ENCODE measurements at places on chromosomes 11 and 22.

GRCh38 chr22:48760481-48761390 lies 1066.9 kb downstream of the BRD1 start:
- no peak for DNase-seq

DNA sequence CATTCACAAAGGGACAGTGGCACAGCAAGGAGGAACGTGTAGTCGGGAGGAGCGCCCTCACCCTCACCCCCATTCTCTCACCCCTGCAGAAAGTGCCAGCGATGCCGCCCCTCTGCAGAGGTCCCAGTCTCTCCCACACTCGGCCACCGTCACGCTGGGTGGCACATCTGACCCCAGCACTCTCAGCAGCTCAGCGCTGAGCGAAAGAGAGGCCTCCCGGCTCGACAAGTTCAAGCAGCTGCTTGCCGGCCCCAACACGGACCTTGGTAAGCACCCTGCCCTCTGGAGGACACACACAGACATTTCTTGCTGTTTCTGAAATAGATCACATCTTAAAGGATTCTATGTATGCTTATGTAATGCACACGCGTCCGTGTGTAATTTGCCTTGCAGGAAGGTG lies 34.9 kb downstream of the TBC1D22A start:
- DNase-seq, result no peak

- DNase-seq, result no peak
These were observed 82.4 kb upstream of the RTL6 start for GRCh38 chr22:44580176-44581095.

DNA sequence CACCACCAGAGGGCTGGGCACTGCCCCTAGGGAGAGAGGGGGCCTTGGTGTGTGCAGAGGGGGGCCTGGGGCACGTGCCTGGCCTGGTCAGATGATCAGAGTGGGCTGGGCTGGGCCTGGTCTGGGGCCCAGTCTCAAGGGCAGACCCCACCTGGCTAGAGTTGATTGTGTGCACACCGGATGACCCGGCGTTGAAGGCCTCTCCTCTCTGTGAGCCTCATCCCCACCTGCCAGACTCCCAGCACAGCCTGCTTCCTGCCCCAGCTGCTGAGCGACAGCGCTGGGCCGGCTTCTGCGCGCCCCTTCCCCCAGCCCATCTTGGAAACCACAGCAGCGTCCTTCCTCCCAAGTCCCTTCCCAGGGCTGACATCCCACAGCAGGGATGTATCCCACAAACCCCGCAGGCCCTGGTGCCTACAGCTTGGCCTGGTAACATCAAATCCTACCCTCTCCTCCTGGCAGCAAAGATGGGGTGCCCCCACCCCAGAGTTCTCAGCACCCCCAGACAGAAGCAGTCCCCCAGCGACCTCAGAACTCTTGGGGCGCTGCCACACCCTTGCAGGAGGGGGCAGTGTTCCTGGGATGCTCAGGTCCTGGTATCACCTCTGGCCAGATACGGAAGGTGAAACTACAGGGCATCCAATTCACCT lies 11.0 kb upstream of the TSSC4 start:
- no peak for DNase-seq

DNA sequence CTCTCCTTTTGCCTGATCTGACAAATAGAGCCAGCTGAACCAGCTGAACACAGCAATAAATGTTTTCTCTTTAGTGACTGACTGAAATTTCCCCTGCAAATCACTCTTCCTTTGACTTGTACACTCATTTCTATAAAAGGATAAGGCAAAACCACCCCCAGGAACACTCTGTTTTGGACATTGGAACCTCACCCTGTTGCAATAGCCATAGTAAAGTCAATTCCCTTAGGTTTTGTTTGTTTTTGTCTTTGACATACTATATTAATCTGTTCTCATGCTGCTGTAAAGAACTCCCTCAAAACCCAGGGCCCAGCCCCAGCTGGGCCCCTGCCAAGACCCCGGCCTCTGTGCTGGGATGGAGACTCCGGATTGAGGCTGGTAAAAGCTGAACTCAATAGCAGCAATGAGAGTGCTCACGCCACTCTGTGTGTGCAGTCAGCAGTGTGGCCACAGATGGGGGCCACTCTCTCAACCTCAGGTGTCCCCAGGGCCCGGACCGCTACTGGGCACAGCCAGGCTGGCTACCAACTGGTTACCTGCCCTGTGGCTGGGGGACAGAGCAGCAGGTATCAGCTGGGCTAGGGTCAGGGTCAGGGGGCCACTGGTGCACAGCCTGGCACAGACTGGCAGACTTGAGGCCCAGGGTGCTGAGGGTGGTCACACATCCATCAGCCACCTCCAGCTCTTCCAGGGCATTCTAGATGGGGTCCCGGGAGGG lies 597.4 kb downstream of the LUZP2 start:
- no peak for DNase-seq

DNA sequence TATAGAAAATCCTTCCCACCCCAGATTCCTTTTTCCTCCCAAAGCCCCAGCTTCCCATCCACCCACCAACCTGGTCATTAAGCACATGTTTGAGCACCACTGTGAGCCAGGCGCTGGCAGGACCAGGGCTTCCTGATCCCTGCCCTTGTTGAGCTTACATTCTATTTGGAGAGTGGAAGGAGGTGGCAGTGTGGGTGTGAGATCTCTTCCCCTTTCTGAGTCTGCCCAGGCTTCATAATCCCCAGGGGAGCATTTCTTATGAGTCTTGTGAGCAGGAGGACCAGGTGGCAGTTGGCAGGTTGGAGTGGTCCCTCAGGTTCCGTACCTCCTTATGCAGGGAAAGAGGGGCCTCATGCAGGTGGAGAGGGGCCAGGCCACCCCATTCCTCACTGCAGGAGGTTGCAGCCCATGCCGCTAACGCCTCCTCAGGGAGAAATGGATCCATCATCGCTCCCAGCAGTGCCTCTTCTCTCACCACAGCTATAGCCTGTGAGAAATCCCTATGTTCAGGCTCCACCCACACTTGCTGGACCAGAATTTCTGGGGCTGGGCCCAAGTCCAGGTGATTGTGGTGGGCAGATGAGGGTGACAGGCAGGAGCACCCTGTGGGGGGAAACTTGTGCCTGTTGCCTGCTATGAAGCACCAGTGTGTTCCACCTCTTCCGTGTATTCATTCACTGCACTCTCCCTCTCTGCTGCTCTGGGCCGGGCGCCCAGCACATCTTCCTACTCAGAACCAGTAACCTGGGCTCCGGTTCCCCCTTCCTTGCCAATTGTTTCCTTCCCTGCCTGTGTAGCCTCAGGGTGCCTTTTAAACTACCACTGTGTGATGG lies 23.5 kb downstream of the UBE2L3 start:
- no peak for DNase-seq

GRCh38 chr11:122309262-122309925 lies 193.4 kb upstream of the BLID start:
- peak; percentile 55 for DNase-seq

DNA sequence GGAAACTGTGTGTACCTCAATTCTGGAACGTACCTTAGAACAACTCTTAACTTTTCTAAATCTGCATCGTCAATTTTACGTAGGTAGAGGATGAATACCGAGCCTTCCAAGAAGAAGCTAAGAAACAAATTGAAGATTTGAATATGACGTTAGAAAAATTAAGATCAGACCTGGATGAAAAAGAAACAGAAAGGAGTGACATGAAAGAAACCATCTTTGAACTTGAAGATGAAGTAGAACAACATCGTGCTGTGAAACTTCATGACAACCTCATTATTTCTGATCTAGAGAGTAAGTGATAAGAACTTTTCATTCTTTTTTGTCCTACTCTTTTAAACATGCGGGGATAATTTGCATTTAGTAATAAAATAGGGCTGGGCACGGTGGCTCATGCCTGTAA lies 53.5 kb downstream of the SPECC1L start:
- no peak for DNase-seq

GRCh38 chr22:40748388-40749355 lies 69.4 kb downstream of the MCHR1 start:
- no peak for DNase-seq

DNA sequence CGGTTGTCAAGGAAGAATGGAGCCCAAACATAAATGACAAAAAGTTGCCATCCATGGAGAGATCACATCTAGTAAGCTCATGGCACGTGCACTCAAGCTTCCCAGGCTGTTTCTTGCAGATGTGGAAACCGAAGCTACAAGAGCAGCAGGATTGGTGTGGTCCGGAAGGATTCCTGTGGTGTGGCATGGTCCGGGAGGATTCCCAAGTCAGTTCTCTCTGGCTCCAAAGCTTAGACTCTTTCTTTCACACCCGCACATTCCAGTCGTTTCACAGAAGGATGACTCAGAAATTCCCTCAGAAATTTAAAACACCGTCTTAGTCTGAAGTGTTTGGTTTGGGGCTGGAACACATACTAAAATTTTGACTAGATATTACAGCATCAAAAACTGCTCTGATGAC lies 78.0 kb upstream of the DRD2 start:
- peak; percentile 99 for DNase-seq

DNA sequence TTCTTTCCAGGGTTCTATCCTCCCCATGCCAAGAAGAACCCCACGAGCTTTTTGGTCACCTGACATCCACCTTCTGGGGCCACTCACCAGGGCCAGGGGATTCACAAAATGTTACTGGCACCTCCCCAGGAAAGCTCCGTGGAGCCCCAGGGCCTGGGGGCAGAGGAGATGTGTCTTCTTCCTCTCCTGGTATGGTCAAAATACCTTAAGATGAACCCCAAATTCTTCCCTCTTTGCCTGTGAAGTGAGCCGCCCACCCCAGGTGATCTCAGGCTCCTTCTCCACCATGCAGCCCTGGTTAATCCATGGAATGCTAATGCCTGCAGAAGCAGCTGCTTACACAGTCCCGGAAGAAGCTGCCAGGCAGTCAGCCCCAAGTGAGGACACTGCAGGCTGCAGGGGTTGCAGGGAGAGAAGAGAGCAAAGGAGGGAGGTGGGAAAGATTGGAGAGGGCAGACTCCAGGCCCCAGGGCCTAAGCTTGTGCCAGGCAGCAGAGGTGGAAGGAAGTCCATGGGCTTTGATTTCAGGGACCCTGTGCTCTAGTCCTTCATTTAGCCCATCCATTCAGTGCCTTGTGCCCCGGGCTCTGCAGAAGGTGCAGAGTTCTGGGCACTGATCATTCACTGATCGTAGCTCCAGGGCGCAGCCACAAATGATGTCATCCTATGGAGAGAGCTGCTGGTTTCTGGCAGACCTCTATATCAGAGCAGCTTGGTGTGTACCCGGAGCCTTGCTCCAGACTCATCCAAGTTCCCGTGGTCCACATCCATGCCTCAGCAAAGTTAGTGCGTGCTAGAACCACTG lies 127.9 kb upstream of the NECTIN1 start:
- no peak for DNase-seq

- DNase-seq, result no peak
These were observed 484.7 kb upstream of the TENM4 start for GRCh38 chr11:79925570-79925969.

- no peak for DNase-seq
These were observed 34.8 kb downstream of the RELT start for GRCh38 chr11:73411031-73411430.

DNA sequence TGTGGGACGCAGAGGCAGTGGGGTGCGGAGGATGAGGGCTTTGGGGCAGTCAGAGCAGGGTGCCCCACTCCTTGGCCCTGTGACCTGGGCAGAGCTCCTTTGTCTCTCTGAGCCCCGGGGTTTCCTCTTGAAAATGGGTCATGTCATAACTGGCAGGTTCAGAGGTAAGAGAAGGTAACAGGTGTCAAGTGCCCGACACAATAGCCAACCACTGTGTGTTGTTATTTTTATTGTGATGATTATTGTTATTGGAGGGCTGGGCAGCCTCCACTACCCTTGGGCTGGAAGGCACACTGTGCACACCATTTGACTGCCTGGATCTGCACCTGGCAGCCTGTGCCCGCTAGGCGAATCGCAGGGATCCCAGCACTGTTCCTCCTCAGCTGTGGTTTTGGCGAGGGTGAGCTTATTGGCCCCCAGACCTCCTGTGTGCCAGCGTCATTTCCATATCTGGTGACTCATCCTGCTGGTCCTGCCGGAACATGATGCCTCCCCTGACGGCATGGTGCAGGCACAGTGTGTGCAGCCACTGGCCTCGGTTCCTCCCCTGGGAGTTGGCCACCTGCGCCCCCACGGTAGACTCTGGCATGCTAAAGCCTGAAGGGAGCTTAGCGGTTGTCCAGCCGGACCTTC lies 15.4 kb upstream of the SOX10 start:
- DNase-seq, result peak; percentile 78

DNA sequence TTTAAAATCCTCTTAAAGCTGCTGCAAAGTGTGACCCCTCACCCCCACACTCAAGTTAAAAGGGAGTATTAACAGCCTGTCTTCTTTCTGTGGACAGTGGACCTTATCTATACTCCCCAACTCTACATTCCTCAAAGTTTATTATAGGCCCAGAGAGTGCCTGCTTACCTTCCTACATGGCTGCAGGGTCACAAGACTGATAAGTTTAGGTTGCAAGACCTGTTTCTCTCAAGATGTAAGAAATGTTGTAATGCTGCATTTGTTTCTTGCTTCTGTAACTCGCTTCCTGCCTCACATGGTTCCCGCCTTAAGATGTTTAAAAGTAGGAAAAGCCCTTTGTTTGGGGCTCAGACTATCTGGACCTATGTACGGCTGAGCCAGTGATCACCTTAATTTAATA lies 10.1 kb upstream of the NXPE1 start:
- no peak for DNase-seq

- DNase-seq, result no peak
These were observed 81.6 kb upstream of the SUSD2 start for GRCh38 chr22:24099666-24100065.

GRCh38 chr11:70625582-70626518 lies 227.5 kb downstream of the CTTN start:
- DNase-seq, result no peak

DNA sequence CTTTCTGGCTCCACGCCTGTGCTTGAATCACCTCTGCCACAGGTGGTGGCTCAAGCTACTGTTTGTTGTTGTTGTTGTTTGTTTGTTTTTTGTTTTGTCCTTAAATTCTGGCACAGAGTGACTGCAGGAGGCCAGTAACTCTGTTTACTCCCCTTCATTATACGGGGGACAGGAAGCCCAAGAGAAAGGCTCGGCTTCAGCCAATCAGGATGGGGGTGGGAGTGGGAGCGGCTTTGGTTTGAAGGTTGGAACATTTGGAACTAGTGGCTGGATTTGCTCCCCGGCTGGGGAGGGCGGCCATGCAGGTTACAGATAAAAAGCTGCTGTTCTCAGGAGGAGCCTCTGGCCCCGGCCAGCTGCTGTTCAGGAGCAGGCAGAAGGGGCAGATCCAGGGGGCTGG lies 19.7 kb upstream of the CABP2 start:
- no peak for DNase-seq

Data from astrocyte (in vitro differentiated cells and primary cell).